ENCODE measurements at places on chromosomes 4 and X. TPM values are rescaled to one million over a fixed set of nuclear protein-coding genes. Genes with fewer than 3 reads are reported as not detected.

Gene ALB
- 13.8 TPM for total RNA-seq

Gene MEPE
- not detected for total RNA-seq

Gene NEXMIF
- 1.8 TPM for total RNA-seq

DNA sequence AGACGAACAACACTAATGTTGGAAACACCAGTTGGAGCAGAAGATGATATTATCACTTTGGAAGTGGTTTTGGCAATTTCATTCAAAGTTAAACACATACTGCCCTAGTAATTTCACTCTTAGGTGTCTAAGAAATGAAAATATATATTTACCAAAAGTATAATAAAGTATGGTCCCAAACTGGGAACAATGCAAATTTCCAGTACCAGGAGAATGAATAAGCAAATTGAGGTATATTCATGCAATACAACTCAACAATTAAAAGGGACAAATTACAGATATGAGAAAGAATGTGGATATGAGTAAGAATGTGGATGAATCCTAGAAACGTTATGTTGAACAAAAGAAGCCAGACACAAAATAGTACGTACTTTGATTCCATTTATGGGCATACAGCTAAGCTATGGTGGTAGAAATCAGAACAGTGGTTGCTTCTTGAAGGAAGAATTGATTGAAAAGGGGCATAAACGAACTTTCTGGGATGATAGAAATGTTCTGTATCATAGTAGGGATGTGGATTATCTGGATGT lies 10.0 kb downstream of the ELMOD2 start:
- no peak for DNase-seq
- no peaks in the 10 kb centered on the region for H3K27me3 ChIP-seq
- no peak overlapping the region for H3K27ac ChIP-seq
- no peaks in the 10 kb centered on the region for H3K4me1 ChIP-seq
- no peak overlapping the region for H3K4me3 ChIP-seq

DNA sequence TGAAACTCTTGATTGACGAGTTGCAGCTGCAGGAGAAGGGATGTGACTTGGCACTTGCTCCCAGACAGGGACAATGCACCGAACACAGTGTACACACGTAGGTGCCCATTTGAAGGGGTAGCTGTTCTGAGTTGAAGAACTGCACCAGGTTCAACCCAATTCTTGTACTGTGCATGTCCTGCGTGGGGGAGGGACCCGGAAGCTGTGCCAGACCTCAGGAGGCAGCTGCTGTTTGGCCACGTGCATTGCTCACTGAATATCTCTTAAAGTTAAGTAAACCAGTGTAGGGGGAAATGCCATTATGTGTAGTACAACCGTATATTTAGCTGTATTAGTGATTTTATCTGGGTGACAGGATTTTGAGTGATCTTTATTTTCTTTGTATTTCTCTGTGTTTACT lies 12.0 kb upstream of the RBBP7 start:
- H3K27ac ChIP-seq = peak overlapping the region; percentile 84
- no peaks in the 10 kb centered on the region for H3K36me3 ChIP-seq
- H3K4me3 ChIP-seq = peak overlapping the region; percentile 85

DNA sequence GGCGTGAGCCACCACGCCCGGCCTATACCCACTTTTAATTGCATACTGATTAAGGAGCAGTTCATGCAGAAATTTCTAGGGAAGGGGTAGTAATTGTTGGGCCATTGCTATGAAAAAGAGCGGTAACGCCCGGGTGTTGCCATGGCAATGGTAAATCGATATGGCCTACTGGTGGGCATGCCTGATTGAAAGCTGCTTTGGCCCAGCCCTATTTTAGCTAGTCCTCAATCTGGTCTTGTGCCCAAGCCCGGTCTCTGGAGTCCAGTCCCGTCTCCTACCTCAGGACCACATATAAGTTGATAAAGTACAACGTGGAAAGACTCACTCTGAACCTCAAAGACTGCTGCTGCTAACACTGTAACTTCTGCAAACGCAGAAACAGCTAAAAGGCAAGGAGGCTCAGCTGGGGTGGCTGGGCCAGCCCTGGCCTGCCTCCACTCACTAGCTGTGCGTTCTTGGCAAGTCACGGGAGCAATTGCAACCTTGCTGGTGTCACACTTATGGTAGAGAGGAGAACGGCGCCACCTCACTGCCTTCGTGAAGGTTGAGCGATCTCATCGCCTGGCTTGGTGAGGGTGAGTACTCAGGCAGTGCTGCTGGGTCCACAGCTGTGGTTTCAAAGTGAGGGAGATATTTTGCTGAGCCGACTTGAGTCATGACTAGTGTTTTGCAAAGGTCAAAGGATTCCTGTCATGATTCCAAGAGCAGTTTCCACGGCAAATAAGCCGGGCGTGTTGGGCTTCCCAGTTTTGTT lies 57.0 kb upstream of the GRPEL1 start:
- no peak overlapping the region for H3K4me3 ChIP-seq
- H3K27ac ChIP-seq = no peak overlapping the region
- no peaks in the 10 kb centered on the region for H3K36me3 ChIP-seq
- no peak for DNase-seq
- no peaks in the 10 kb centered on the region for H3K4me1 ChIP-seq

Data from progenitor cell of endocrine pancreas (in vitro differentiated cells).